Myocyte (in vitro differentiated cells): ENCODE measurements at places on chromosomes 12 and 14. TPM values are rescaled to one million over a fixed set of nuclear protein-coding genes. Genes with fewer than 3 reads are reported as not detected.
A peak's percentile ranks its signal among the peaks of the same experiment; 100 is the strongest.

The KLHL33 gene
- total RNA-seq = 0.05 and 0.16 TPM in 2 replicates

DNA sequence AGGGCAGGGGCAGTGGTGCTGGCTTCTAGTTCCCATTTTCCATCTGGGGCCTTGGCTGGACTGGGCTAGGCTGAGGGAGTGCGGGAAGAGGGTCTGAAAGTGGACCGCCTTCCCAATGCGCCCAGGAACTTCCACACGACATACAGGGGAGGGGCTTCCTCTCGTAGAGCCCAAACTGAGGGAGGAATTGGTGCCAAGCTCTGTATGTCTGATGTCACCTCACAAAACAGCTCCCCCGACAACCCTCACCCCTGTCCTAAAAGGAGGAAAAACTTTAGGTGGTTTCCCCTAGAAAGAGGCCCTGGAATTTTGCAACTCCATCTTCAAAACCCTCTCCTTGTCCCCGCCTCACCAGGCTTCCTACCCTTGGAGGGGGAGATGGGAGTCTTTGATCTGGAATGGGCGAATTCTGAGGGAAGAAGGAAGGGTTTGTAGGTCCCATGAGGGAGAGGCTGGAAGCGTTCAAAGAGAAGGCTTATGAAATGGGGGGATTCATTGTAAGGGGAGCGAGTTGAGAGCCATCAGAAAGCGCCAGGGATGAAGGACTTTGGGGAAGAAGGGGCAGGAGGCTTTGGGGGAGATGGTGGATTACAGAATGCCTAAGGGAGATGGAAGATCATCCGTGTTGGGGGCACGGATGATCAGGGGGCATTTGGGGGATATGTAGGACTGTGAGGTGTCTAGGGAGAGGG, 844 bp downstream of the GLTP start:
- DNase-seq = no peak

DNA sequence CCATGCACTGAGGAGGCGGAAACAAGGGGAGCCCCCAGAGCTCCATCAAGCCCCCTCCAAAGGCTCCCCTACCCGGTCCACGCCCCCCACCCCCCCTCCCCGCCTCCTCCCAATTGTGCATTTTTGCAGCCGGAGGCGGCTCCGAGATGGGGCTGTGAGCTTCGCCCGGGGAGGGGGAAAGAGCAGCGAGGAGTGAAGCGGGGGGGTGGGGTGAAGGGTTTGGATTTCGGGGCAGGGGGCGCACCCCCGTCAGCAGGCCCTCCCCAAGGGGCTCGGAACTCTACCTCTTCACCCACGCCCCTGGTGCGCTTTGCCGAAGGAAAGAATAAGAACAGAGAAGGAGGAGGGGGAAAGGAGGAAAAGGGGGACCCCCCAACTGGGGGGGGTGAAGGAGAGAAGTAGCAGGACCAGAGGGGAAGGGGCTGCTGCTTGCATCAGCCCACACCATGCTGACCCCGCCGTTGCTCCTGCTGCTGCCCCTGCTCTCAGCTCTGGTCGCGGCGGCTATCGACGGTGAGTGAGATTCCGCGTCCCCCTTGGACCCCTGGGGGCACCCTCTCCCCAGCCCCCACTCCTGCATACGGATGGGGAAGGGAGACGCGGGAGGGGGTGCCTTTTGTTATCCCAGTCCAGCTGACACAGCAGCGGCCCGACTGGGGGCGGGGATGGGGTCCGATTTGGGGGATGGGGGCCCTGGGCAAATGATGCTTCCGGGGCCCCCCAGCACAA, 400 bp downstream of the LRP1 start:
- no peak for DNase-seq

The MUCL1 gene
- total RNA-seq = not detected in 2 replicates

- DNase-seq = no peak
These were observed 10.7 kb upstream of the KRT80 start for GRCh38 chr12:52202361-52203078.

The KCNC2 gene
- not detected in 2 replicates for total RNA-seq

DNA sequence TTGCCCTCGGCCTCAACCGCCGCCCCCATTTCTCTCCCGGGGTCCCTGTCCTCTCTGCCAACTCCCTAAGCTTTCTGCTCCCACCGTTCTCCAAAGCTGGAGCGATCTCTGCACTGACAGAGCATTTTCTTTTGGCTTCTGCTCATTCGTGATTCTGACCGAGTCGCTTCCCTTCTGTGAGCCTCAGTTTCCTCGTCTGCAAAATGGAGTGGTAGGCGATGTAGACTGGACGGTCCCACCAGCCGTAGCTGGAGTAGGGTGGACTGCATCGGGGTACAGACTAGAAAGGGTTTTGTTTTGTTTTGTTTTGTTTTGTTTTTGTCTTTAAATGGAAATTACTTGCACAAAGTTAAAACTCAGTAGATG, 2.4 kb downstream of the VSX2 start:
- DNase-seq = no peak

- no peak for DNase-seq
These were observed 10.1 kb upstream of the GALNT8 start for GRCh38 chr12:4710113-4710512.

The FSCB gene
- not detected in 2 replicates for total RNA-seq

DNA sequence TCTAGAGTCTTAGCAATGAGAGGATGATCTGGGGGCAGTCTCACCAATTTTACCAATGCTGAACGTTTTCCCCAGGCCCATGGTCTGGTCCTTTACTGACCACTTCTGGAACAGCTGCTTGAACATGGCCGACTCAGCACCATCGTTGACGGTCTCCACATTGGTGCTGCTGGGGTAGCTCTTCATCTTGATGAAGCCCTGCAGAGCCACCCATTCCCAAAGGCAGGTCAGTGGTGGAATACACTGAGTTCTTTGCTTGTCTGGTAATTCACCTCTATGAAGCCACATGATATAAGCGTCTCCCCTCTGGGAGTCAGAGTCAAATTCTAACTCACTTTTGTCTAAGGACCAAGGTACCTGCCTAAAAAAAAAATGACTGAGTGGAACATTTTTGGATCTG, 10.2 kb downstream of the AVIL start:
- no peak for DNase-seq

DNA sequence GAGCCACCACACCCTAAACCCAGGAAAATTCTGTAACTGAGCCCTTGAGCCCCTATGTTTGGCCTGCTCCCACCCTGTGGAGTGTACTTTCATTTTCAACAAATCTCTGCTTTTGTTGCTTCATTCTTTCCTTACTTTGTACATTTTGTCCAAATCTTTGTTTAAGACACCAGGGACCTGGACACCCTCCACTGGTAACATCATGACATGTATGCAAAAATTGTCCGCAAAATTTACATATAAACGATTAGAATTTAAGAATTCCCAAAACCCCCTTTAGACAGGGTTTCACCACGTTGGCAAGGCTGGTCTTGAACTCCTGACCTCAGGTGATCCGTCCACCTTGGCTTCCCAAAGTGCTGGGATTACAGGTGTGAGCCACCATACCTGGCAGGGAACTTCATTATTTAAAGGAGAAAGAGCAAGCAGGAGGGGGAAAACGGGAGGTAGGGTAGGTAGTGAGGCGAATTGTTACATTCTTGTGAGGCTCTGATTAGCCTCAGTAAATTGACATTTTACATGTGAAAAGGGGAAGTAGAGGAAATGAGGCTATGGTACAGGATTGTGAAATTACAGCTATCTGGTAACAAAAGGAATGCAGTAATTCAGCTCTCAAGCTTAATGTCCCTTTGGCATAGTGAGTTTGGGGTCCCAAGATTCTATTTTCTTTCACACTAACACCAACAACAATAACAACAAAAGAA, 27.6 kb downstream of the TUBA1A start:
- DNase-seq = no peak

The NRL gene
- total RNA-seq = 4.3 and 4.5 TPM in 2 replicates

- no peak for DNase-seq
These were observed 137.8 kb upstream of the GSC start for GRCh38 chr14:94907626-94908261.

GRCh38 chr12:112905451-112906089, 1.2 kb upstream of the OAS1 start:
- DNase-seq = no peak

- DNase-seq = no peak
These were observed 648 bp downstream of the ERP27 start for GRCh38 chr12:14937689-14938088.

The GPR132 gene
- not detected in 2 replicates for total RNA-seq

GRCh38 chr14:69685218-69685616, 73.8 kb downstream of the SUSD6 start:
- DNase-seq = peak; percentile 43

- DNase-seq = no peak
These were observed 396.5 kb downstream of the RAD51B start for GRCh38 chr14:68216079-68216478.

- no peak for DNase-seq
These were observed 113.0 kb downstream of the SEC23A start for GRCh38 chr14:38989922-38990546.

DNA sequence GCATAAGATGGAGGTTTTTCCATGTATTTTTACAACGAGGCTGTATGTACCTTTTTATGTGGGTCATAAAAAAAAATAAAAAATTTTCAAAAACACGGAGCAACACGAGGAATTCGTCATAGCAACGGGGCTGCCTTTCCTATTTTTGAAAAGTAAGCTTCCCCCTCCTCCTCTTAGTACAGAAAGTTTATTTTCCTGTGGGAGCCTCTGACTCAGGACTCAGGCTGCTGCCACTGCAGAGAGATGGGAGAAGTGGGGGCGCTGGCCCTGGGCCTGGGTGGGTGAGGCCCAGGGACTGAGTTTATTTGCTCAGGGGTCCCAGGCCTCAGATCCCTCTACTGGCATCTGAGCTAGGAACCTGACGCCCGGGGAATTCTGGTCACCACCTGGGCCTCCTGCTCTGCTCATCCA, 10.2 kb upstream of the CMKLR1 start:
- peak; percentile 30 for DNase-seq

DNA sequence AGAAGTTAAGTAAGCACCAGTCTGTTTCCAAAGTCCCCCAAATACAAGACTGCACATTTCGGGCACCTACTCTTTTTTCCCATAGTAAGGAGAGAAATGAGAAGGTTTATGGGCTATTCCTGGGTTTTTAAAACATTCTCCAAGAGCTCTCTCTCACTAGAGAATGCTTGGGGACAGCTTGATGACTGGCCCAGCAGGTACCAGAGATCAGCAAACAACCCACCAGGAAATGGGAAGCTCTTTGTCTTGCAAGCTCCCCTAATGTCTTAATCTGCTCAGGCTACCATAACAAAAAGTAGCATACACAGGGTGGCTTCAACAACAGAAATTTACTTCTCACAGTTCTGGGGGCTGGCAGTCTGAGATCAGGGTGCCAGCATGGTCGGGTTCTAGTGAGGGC, 41.8 kb upstream of the CRY1 start:
- no peak for DNase-seq

GRCh38 chr12:123990511-123990910, 17.5 kb downstream of the ZNF664 start:
- no peak for DNase-seq

DNA sequence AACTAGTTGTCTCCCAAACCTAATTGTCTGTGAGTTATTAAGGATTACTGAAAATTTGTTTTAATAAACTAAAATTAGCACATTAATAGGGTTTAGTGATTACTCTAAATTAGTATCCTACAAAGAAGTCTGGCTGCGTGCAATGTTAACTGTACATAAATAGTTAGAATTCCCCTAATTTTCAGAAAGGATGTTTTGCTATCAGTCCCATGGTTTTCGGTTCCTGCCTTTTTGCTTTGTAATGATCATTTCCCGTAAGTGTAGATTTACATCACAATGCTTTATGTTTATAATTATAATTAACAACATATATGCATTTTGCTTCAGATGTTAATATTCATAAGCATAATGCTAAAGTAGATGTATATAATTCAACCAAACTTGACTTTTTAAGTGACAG, 19.8 kb upstream of the LYZ start:
- DNase-seq = no peak

The CYP27B1 gene
- total RNA-seq = 1.2 TPM in 1 of 2 replicates, not detected in the other

The CACNA1C gene
- total RNA-seq = 0.57 TPM in 1 of 2 replicates, not detected in the other

- no peak for DNase-seq
These were observed 76.6 kb upstream of the GNG2 start for GRCh38 chr14:51783765-51784164.

DNA sequence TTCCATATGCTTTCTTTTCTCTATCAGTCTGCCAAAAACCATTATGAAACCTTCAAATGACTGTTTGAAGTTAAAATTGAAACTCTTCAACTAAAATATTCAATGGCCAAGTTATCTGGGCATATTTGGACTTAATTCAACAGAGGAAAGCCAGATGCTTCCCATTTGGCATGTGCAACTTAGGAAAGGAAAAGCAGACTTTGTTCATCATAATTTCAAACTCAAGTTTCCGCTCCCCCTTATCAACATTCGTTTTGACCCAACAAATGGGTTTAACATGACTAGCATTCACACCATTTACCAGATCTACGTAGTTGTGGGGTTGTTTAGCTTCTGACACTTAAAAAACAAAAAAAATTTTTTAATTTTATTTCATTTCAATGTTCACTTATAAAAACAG, 75.7 kb downstream of the PLEKHG7 start:
- no peak for DNase-seq
